ENCODE measurements at places on chromosomes 6 and 20.

DNA sequence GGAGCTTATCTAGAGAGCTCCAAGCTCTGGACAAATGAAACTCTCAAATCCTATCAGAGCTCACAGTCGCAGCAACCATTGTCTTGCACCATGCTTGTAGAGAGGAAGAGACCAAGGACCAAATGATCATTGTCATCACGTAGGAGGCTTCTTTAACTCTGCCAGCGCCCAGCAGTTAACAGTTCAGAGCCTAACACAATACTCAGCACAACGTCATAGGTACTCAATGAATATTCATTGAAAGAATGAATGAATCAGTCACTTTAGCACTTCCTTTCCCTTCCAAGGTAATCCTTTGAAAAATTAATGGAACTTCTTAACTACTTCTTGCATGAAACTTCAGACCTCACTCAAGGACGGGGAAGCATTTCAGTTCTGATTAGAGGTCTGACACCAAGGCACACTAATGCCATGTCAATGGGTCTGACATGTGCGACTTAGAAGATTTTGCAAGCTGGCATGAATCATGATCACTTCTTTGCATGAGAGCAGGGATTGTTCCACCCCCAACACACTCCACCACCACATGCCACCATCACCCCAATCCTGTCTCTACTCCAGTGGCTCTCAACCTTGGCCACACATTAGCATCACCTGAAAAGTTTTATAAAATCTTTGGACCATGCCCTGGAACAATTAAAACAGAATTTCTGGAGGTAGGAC, 45.1 kb downstream of the KHDC1L start:
- DNase-seq, result peak; percentile 16

GRCh38 chr6:167127785-167128531, 5.1 kb downstream of the CCR6 start:
- DNase-seq, result no peak

GRCh38 chr6:80523531-80523997, 417.1 kb downstream of the BCKDHB start:
- DNase-seq, result peak; percentile 46

DNA sequence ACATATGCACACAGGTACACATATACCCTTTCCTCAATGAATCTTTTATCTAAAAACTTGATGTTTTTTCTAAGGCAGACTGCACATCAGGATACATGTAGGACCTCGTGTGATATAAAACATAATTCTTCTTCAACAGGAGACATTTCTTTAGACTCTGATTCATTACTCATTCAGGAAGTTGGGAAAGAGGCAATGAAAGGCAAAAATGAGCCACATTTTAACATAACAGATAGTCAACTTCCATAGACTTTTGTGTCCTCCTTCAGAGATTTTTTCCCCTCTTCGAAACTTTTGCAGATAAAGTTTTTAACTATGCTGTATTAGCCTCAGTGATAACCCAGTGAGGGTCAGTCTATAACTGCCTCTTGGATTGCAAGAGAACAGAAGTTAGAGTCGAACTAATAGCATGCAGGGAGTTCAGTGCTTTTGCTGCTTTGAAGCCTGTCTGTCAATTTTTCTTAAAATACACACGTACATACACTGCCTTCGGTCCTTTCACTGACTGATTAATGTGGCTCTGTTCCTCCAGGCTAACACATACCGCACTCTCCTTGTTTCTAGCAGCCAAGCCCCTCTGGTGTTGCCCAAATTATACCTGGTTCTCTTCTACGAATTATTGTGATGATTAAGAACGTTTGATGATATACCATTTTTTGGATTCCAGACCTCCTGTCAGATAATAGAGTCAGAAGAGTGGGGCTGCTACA, 562.5 kb upstream of the MAP3K7 start:
- no peak for DNase-seq

- no peak for DNase-seq
Observed at GRCh38 chr6:25794784-25795183, 37.1 kb downstream of the SLC17A1 start.

- DNase-seq, result peak; percentile 64
Observed at GRCh38 chr6:45850378-45851033, 165.2 kb downstream of the CLIC5 start.
